ENCODE measurements at places on chromosomes 12 and 14.

DNA sequence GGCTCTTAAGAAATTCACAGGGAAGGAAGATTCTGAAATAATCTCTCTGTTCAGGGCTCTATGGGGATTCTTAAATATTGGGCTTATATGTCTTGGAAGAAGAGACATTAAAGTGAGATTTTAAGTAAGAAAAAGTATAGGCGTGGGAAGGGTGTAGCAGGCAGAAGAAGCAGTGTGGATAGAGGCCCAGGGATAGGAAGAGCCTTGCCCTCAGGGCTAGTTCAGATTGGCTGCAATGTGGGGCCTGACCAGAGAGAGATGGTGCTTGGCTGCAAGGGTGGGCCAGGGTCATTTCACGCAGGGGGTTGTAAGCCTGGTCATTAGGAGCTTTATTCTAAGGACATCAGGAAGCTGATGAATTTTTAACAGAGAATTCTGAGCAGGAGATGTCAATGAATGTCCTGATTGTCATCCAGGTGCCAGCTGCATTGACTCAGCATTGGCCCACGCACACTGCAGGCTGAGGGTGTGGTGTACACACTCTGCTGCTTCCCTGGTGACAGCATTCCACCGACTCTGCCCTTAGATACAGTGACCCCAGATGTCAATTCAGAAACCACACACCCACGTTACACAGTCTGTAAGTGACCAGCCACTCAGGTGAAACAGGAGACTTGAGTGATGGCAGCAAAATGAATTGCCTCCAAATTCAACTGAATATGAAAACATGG lies 582.5 kb downstream of the NRXN3 start:
- no peak for DNase-seq

DNA sequence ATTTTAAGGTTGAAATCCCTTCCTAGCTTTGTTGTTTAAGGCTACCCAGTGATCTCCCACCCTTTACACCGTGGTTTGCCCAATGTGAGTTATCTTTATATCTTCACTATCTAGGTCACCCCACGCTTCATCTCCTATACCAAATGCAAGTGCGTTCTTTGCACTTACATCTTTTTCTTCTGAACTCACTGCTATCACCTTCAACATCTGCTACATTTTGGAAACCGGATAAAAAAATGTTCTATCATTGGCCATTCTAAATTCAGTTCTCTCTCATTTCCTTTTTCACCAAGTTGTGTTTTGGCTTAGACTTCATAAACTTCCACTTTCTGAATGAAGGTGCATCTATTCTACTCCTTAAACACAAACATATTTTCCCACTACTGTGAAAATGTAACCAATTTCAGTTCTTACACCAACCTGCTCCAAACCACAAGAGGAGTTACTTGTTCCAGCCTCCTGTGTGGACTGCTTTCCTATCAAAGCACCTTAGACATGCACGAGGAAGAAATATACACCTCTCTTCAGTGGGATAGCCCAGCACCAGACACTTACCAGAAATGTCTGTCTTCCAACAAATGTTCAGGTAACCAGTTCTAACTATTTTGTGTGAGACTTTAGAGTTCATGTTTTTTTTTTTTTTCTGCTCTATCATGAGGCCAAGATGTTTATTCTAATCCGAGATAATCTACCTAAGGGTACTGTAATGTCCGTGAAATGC lies 21.9 kb downstream of the CLEC9A start:
- no peak for DNase-seq

DNA sequence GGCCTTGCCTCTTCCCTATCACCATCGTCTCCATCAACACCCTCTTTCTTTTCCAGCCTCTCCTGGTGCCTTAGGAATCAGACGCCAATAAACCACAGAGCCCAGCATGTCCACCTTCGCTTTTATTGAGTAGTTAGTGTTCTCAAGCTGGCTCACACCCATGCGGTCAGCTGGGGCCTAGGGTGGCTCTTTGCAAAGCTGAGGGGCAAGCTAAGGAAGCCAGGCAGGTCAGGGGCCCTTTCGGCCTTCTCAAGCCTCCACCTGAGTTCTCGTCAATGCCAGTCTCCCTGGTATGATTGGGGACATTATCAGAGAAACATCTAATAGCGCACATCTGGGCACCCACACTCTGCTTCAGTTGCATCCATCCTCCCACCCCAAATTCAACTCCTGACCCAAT lies 737 bp upstream of the TEX52 start:
- DNase-seq: no peak

DNA sequence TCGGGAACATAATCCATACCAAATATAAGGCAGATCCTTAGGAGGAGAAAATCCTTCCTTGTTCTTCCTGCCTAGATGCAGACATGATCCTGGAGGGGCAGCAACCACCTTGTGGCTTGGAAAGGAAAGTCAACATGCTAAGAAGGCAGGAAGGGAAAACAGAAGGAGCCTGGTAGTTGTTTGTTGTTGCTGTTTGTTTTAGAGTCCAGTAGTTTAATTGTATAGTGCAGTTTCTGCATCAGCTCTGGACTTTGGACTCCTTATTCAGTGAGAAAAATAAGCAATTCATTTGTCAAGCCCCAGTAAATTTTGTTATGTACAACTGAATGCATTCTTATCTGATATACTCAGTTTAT lies 45.7 kb upstream of the APPL2 start:
- no peak for DNase-seq

GRCh38 chr12:93375906-93376305 lies 1.8 kb upstream of the NUDT4 start:
- DNase-seq: no peak

DNA sequence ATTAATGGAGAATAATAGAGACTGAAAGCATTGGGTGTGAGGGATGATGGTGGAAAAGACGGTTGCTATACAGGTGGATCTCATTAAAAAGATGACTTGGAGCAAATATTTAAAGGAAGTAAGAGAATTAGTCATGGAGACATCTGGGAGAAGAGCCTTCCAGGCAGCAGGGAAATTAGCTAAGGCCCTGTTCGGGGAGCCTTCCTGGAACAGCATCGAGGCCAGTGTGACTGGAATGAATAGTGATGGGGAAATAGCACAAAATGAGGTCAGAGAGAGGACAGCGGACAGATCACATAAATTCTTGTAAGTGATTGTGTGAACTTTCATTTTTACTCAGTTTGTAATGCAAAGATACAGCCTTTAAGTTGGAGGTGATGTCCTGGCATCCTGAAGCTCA lies 842.3 kb downstream of the SLC6A15 start:
- no peak for DNase-seq

DNA sequence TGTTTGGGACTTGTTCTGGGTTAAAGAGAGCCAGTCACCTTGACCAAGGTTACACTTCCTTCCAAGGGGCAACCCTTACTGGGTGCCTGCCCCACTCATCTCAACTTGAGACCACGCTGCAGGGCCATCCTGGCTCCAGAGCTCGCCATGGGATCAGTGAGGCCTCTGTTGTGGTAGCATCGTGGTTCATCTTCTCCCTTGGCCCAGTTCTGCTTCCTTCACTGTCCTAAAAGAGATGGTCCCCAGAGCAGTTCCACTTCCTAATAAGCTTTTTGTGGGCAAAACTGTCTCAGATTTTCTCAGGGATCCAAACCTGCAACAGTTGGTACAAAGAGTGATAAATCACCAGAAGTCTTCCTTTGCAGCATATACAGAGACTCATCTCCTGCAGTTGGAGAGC lies 165.9 kb upstream of the TMEM260 start:
- no peak for DNase-seq

GRCh38 chr14:72708708-72709475 lies 185.0 kb downstream of the DPF3 start:
- DNase-seq: no peak

GRCh38 chr14:79852950-79853744 lies 358.2 kb downstream of the DIO2 start:
- no peak for DNase-seq

DNA sequence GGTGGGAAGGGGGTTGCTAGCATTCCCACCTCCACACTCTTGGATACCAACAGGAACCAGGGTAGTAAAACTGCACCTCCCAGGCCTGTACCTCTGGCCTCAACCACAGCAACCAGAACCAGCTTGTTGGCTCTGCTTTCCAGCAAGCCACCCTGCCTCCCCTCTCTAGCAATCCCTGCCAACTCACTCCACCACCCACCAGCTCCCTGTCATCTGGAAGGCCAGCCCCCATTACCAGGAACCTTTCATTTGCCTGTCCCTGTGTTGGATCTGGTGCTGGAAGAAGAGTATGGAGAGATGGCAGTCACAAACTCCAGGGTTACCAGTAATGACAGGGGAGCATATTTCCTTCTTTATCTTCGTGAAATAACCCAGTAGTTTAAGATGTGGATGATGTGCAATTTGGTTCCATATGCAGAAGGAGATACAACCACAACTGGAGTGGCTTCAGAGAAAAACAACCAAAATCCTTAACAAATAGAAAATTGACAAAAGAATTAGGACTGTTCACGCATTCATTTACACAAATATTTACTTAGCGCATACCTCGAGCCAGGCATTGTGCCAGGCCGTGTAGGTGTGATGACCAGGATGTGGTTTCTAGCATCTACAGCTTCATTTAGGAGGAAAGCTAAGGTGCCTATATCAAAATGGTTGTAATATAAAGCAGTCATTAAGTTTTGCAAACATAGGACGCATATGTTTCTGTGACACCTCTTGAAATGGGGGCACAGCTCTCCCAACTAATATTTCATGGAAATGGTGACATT lies 3.4 kb downstream of the B4GALNT3 start:
- DNase-seq: no peak

DNA sequence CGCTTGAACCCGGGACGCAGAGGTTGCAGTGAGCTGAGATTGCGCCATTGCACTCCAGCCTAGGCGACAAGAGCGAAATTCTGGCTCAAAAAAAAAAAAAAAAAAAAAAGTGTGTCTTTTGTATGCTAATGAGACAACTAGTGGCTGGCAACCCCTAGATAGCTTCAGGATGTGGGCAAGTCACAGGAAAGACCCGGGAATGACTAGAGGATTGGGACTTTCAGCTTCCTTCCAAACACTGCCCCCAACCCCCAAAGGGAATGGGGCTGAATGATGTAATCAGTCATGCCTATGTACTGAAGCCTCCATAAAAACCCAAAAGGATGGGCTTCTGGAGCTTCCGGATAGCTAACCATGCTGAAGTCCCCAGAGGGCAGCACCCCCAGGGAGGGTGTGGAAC lies 28.6 kb downstream of the USP44 start:
- DNase-seq: no peak

All from activated T-helper 1 cell treated with anti-CD3 and anti-CD28 coated beads, Interleukin-2, amount 50 U/mL, for 16 hours (primary cell).